ENCODE measurements at places on chromosomes 3 and 15. TPM values are rescaled to one million over a fixed set of nuclear protein-coding genes. Genes with fewer than 3 reads are reported as not detected.
A peak's percentile ranks its signal among the peaks of the same experiment; 100 is the strongest.

- H3K4me3 ChIP-seq, result no peak overlapping the region
- peaks cover 50% of the 10 kb centered on the region for H3K4me1 ChIP-seq
- no peaks in the 10 kb centered on the region for H3K27me3 ChIP-seq
- DNase-seq, result no peak
- H3K36me3 ChIP-seq, result no peaks in the 10 kb centered on the region
Measured at GRCh38 chr3:171297207-171297606, 163.0 kb downstream of the TNIK start.

The FMN1 gene
- 4.8 TPM for total RNA-seq

GRCh38 chr3:153889905-153890334 is 231.3 kb upstream of the ARHGEF26 start:
- no peaks in the 10 kb centered on the region for H3K36me3 ChIP-seq
- H3K4me1 ChIP-seq, result peaks cover 10% of the 10 kb centered on the region
- H3K4me3 ChIP-seq, result no peak overlapping the region
- no peaks in the 10 kb centered on the region for H3K27me3 ChIP-seq

DNA sequence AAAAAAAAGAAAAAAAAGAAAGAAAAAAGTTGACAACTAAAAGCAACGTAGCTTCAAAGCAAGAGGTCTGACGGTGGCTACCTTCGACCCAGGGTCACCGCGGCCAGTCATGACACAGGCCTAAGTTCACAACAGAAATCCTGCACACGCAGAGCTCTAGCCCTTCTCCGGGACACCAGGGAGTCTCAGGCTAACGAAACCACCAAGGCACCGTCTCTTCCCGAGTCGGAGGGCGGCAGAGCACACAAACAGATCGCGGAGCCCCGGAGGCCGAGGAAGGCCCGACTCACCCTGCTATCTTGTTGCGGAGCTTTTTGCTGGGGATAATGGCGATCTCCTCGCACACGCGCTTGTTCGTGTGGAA is 584 bp downstream of the RPS17 start:
- DNase-seq, result no peak
- H3K27me3 ChIP-seq, result no peaks in the 10 kb centered on the region
- peaks cover 29% of the 10 kb centered on the region for H3K4me1 ChIP-seq
- H3K4me3 ChIP-seq, result peak overlapping the region; percentile 82

- DNase-seq, result no peak
- H3K4me1 ChIP-seq, result no peaks in the 10 kb centered on the region
- H3K36me3 ChIP-seq, result peaks cover 23% of the 10 kb centered on the region
- H3K4me3 ChIP-seq, result no peak overlapping the region
Measured at GRCh38 chr15:74580538-74581350, 34.9 kb upstream of the CLK3 start.

The EFCAB12 gene
- total RNA-seq, result not detected

The DNAH12 gene
- total RNA-seq, result not detected

DNA sequence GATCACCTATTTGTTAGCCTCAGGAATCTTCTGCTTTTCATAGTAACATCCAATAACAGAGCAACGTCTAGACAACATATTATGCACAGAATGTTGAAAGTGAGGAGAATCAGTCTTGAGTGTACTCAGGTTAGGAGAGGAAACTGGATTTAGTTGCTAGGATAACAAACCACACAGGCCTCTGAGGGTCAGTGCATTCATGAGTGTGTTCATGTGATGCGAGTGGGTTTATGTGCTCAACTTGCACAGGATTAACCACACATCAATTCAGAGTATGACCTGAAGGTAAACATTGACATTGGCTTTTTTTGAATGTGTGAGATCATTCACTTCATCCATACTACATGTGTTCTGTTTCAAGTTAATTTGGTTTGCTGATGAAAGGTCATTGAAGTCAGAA is 287.6 kb downstream of the DIPK2A start:
- H3K27me3 ChIP-seq, result no peaks in the 10 kb centered on the region
- no peaks in the 10 kb centered on the region for H3K36me3 ChIP-seq
- no peak overlapping the region for H3K27ac ChIP-seq
- H3K4me1 ChIP-seq, result no peaks in the 10 kb centered on the region
- H3K4me3 ChIP-seq, result no peak overlapping the region

- no peaks in the 10 kb centered on the region for H3K27me3 ChIP-seq
- no peak overlapping the region for H3K27ac ChIP-seq
- no peaks in the 10 kb centered on the region for H3K36me3 ChIP-seq
- no peaks in the 10 kb centered on the region for H3K4me1 ChIP-seq
Measured at GRCh38 chr3:140911822-140912221, 29.8 kb upstream of the SLC25A36 start.

GRCh38 chr15:45645026-45645980 is 10.5 kb downstream of the SQOR start:
- no peaks in the 10 kb centered on the region for H3K36me3 ChIP-seq
- DNase-seq, result no peak
- H3K4me3 ChIP-seq, result no peak overlapping the region
- no peaks in the 10 kb centered on the region for H3K27me3 ChIP-seq
- H3K27ac ChIP-seq, result peak overlapping the region; percentile 8
- H3K4me1 ChIP-seq, result peaks cover 76% of the 10 kb centered on the region

The RNF111 gene
- total RNA-seq, result 18.8 TPM

The CCDC13 gene
- total RNA-seq, result 4.7 TPM

- no peak overlapping the region for H3K4me3 ChIP-seq
- H3K27ac ChIP-seq, result no peak overlapping the region
- peak; percentile 78 for DNase-seq
- H3K36me3 ChIP-seq, result peaks cover 37% of the 10 kb centered on the region
Measured at GRCh38 chr3:38588371-38588971, 61.0 kb downstream of the SCN5A start.

DNA sequence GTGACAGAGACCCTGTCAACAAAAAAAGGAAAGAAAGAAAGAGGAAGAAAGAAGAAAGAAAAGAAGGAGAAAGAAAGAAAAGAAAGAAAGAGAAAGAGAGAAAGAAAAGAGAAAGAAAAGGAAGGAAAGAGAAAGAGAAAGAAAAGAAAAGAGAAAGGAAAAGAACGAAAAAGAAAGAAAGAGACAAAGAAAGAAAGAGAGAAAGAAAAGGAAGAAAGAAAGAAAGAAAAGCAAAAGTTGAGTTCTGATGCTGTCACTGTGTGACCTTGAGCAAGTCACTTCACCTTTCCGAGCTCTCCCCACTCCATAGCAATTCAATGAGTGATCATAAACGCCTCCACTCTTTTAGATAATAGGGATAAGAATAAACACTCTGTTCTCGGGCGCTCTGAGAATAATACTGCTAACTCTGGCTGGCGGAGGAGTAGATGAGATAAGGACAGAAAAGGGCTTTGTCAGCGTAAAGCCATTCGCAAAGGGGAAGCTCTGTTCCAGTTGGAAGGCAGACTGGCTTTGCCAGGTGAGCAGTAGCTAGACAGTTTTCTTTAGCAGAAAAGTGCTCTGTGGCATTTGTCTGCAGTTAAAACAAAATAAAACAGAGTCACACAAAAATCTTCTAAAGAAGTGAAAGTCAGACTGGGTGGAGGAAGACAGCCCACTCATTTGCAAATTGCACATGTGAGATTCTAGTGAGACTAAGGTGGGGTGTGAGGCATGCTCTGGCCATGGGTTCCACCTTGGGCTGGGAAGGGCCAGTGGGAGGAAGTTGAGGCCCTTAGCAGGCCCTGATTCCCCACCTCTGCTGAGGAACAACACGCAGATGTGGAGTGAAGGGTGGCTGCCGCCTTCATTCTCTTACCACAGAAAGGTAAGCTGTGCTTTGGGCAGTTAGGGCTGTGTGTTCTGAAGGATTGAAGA is 9.6 kb upstream of the FLNB start:
- H3K36me3 ChIP-seq, result no peaks in the 10 kb centered on the region
- peaks cover 17% of the 10 kb centered on the region for H3K4me1 ChIP-seq
- peak overlapping the region; percentile 7 for H3K4me3 ChIP-seq
- no peaks in the 10 kb centered on the region for H3K27me3 ChIP-seq
- DNase-seq, result no peak

The ERICH6 gene
- not detected for total RNA-seq

The NEO1 gene
- total RNA-seq, result 61.2 TPM

The CRYGS gene
- 2.1 TPM for total RNA-seq

DNA sequence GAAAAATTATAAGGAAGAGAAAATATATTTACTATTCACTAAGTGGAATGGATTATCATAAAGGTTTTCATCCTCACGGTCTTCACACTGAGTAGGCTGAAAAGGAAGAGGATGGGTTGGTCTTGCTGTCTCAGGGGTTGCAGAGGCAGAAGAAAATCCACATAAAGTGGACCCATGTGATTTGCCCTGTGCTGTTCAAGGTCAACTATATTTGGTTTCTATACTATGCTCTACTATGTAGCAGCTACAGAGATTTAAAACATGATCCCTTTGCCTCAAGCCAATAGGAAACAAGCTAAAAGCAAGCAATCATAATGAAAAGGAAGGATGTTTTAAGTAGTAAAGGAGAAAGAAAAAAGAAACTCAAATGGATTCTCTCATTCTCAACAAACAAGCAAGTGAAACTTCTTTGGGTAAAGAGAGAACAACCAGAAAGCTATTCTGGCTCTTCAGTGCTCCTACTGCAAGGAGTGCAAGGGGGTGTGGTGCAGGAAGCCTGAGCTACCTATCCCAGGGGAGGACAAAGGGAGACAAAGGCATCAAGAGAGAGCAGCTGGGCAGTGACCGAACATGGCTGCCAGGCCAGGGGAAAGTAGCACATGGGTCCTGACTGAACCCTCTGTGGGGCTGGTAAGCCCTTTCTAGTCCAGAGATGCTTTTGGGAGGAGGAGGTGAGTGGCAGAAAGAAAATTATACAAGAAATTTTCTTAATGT is 35.9 kb downstream of the SFMBT1 start:
- H3K4me1 ChIP-seq, result no peaks in the 10 kb centered on the region
- DNase-seq, result no peak
- no peaks in the 10 kb centered on the region for H3K36me3 ChIP-seq
- H3K27ac ChIP-seq, result no peak overlapping the region

Data from esophagus muscularis mucosa (tissue), 4 donors.